CD4-positive, alpha-beta T cell treated with Interleukin-4 for 1 hour (primary cell): ENCODE measurements at places on chromosomes 5 and 9.

DNA sequence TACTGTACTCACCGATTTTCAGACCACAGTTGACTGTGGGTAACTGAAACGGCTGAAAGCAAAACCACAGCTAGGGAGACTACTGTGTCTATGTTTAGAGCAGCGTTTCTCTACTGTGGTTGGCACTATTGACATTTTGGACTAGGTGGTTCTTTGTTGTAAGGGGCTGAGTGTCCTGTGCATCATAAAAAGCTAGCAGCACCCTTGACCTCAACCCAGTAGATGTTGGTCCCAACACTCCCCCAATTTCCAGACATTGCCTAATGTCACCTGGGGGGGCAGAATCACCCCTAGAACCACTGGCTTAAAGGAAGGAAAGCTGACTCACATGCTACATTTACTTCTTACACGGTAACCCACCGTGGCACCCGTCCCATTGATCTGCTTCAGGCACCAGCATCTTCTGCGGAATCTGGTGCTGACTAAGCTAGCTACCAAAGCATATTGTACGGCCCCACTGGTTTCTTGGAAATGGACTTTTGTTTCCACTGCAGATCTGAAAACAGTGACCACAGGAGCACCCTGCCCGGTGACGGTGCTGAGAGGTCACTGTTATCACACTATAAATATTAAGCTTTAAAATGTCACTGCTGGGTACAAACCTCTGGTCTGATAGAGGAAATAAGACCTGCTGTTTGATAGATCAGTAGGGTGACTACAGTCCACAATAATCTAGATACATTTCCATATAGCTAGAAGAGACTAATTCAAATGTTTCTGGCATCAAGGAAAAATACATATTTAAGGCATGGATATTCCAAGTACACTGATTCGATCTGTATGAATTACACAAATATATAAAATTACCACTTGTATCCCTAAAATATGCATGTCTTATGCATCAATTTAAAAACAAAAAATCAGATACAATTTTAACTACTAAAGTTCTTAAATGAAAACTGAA, 151.4 kb downstream of the HSD17B3 start:
- peak; percentile 23 for DNase-seq

DNA sequence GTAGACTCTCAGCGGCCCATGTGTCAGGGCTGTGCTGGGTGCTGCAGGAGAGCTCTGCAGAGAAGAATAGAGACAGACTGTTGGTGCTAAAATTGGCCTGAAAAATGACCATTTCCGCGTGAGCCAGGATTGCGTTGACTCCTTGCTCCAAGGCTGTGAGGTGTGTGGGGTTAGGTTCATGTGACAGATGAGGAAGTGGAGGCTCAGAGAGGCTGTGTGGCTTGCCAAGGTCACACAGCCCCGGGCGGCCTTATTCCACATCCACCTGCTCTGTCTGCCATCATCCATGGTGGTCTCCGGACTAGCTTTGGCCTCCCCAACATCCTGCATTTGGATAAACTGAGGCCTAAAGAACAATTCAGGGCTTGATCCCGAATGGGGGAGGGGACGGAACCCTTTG, 15.2 kb downstream of the NEK6 start:
- DNase-seq: no peak

DNA sequence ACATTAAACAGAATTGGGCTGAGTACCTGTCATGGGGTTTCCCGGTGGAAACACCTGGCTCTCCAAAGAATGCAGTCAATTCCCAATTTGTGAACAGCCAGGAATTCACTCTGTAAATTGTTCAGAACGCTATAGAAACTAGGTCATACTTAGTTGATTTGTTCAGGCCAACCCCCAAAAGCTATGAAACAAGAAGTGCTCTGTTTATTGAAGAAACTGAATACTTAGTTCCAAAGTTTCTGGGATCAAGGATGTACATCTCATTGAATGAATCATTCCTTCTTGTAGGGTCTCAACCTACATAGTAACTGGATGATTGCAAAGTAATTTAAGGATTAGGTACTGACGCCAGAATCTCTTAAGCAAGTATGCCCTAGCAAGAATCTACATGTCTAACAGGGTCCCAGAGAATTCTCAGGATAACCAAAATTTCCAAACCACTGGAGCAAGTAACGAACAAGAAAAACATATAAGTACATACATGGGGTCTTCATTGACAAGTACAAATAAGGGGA, 659 bp upstream of the TUSC1 start:
- no peak for DNase-seq

DNA sequence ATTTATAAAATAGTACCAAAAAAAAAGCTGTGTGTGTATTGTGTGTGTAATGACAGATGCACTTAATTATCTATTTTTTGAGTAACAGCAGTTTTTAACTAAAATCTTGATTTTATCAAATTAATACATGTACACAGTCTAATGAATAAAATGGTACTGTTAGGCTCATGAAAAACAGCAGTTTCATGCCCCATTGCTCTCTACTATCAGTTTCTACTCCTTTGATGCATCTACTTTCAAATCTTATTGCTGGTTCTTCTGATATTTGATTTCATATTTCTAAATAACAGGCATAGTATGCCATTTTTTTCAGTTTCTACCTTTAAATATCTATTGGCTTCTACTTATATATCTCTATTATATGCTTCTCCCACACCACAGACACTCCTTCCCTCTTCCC, 117.4 kb downstream of the CCDC171 start:
- no peak for DNase-seq

- DNase-seq: no peak
These were observed 1019.0 kb downstream of the NR2F1-AS1 start for GRCh38 chr5:92562065-92562464.

DNA sequence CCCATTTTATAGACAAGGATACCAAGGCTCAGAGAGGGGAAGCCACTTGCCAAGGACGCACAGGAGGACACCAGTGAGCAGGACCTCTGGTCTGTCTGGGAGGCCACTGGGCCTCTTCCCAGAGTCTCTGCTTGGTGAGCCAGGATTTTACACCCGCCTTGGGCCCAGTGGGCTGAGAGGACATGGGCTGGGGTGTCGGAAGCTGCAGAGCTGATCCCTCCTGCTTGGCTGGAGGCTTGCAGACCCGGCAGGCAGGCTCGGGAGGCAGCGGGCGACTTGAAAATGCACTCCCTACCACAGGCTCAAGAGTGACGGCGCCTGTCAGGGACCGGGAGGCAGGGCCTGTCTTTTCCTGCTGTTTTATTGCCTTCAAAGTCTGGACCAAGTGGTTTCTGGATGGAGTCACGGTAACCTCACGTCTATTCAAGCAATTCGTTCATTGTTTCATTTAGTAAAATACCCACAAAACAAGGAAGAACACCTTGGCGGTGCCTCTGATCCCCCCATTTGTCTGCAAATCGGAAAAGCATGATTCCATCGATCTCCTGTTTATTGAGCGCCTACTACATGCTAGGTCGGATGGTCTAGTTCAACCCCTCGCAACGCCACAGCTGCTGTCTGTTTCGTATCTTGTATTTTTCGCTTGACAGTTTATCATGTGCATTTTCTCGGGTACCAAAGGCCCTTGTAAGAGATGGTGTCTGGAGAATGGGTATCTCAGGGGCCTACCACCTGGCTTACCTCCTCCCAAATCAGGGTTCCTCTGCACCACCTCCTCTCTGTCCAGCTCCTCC, 108.1 kb upstream of the IER5L start:
- DNase-seq: no peak
